Spinal cord (tissue), 10 donors: ENCODE measurements at places on chromosomes 7 and 10. TPM values are rescaled to one million over a fixed set of nuclear protein-coding genes. Genes with fewer than 3 reads are reported as not detected.

Gene HTRA1
- 166 TPM for total RNA-seq

Gene PRSS37
- total RNA-seq: not detected

Gene RNF133
- 1.2 TPM for total RNA-seq

Gene UNCX
- 0.69 TPM for total RNA-seq

Gene PAPOLB
- total RNA-seq: 0.94 TPM

Gene SPDYE16
- total RNA-seq: 0.28 TPM

Gene LIPF
- total RNA-seq: not detected

Gene GRID1
- total RNA-seq: 14.6 TPM

Gene AGMO
- 2.9 TPM for total RNA-seq

Gene FZD1
- 26.3 TPM for total RNA-seq

Gene NODAL
- 2.2 TPM for total RNA-seq

Gene ZNF488
- total RNA-seq: 4.5 TPM
